ENCODE measurements at places on chromosomes 4 and X.

DNA sequence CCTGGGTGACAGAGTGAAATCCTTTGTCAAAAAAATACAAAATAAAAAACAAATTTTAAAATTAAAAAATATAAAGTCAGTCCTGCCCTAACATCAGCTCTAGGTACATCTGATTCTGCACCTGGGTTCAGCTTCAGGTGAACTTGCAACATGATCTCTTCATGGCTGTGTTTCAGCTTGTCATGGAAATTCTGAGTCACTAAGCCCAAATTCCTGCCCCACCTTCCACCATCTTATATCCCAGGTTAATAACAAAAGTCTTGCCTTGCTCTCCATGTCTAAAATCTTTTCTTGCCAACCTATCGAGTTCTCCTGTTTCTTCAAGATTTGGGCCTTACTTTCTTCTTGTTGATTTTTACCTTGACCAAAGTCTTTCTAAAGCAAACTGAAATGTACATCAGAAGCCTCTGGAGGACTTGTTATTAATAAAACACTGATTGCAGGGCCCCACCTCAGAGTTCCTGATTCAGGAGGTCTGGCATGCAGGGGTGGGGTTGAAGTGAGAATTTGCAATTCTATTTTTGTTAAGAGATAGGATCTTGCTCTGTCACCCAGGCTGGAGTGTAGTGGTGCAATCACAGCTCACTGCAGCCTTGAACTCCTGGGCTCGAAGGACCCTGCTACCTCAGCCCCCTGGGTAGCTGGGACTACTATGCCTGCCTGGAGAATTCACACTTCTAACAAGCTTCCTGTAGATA is 125.8 kb upstream of the VCX3A start:
- no peak for DNase-seq

GRCh38 chr4:111954550-111954949 is 190.7 kb upstream of the FAM241A start:
- no peak for DNase-seq

DNA sequence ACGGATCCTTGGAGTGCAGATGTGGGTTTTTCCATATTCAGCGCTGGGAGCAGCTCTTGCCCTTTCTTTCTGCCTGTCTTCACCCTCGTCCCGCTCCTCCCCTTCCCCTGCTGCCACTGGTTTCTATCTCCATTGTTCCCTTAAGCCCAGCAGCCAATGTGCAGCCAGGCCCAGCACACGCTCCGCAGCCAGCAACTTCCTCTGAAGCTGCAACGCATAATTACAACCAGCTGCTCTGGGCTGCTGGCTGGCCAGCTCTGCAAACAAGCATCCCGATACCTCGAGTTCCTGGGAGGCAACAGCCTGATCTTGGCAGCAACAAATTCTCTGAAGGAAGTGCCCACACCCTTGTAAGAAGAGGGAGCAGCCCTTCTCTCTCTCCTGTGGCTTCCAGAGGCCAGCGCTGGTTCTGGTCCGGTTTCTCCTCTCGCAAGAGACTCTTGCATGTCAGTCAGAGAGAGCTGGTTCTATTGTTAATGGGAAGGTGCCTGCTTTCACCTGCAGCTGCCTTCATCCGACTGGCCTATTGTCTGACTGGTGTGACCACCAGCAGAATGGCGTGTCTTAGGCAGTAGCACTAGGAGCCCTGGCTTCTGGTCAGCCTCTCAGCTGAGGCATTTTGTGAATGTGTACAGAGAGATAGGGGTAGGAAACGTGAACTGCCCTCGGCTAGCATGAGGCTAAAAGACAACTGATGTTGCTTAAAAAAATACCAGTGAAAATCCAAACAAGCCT is 83.8 kb upstream of the MAML3 start:
- no peak for DNase-seq

- DNase-seq = no peak
These were observed 199.3 kb upstream of the WDFY3 start for GRCh38 chr4:85165808-85166207.

DNA sequence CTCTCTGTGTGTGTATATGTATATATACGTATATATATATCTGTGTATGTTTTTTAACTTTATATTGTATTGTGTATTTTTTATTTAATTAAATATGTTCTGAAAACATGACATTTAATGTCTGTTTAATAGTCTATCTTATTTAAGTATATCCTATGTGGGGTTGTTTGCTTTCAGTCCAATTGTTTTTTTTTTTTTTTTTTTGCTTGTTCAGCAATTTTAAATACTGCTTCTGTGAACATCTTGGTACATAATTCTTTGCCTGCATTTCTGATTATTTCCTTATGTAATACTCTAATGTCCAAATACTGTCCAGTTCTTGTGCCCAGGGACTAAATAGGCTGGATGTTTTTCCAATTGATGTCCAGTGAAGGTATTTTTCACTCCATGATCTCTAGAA is 45.1 kb upstream of the MAD2L1 start:
- DNase-seq = no peak

GRCh38 chrX:40644821-40645358 is 2.5 kb downstream of the CXorf38 start:
- DNase-seq = no peak

- DNase-seq = no peak
These were observed 126.8 kb downstream of the RTL3 start for GRCh38 chrX:78532363-78532762.

GRCh38 chr4:184544788-184545409 is 70.5 kb upstream of the IRF2 start:
- DNase-seq = no peak

DNA sequence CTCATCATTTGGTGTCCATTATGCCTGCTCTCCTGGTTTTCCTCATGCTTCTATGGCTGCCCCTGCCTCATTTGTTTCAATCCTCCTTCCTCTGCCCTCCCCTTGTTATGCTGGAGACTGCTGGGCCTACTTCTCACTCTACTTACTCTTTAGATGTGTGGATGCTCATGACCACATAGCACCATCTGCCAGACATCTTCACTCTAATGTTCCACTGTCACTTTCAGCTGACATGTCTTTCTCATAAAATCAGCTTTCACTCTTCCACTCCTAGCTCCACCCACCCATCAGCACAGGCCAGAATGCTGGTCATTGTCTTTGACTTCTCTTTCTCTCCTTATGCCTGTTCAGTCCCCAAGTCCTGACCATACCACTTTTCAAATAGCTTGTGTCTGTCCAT is 86.8 kb downstream of the REPS2 start:
- DNase-seq = no peak

- DNase-seq = no peak
These were observed 287.2 kb downstream of the INPP4B start for GRCh38 chr4:142558851-142559250.

- no peak for DNase-seq
These were observed 201.4 kb downstream of the MAGEB17 start for GRCh38 chrX:16368696-16369095.

DNA sequence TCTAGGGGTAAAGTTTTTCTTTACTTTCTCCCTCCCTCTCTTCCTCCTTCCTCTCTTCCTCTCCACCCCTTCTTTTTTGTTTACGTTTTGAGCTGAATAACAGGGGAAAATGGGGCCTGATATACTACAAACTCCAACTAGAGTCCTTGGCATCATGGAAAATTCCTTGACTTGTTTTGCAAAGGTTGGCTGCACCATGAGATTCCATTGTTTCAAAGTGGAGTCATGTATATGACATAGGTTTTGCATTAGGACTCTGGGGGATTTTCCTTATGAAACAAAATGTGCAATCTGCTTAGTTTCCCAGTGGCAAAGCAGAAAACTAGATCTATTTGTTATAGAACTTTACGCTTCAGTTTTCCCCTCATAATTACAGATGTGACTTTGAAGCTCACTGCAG is 233.5 kb upstream of the PGRMC2 start:
- DNase-seq = no peak

DNA sequence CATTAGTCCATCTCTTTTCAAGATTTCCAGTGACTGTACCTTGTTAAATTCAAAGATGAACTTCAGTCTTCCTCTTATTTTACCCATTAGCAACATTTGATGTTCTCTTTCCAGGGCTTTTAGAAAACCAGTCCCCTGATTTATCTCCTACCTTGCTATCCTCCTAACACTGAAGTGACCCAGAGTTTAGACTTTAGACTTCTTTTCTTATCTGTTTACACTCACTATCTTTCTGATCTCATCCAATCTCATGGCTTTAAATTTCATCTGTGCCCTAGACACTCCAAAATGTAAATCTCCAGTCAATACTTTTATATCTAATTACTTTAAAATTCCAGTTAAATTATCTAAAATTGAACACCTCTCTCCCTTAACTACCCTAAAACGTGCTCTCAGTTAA is 13.5 kb upstream of the CXXC4 start:
- no peak for DNase-seq

DNA sequence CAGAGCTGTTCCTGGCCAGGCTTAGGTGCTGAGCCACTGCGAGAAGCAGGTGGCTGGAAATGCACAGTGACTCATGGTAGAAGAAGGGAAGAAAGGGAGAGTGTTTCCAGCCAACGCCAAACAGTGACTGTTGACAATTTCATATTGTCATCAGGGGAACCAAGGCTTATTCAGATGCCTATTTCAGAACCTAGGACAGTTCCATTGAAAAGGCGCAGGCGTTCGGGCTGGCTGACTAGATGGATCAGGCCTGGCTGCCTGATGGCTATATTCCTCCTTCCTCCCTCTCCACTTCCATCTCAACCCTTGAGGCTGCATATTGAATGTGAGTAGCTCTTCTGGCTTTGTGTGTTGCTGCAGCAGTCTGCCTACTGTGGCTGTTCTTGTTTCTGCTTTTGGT is 73.0 kb upstream of the FRMPD4 start:
- no peak for DNase-seq

GRCh38 chr4:62359441-62360155 is 1159.5 kb downstream of the ADGRL3 start:
- no peak for DNase-seq

DNA sequence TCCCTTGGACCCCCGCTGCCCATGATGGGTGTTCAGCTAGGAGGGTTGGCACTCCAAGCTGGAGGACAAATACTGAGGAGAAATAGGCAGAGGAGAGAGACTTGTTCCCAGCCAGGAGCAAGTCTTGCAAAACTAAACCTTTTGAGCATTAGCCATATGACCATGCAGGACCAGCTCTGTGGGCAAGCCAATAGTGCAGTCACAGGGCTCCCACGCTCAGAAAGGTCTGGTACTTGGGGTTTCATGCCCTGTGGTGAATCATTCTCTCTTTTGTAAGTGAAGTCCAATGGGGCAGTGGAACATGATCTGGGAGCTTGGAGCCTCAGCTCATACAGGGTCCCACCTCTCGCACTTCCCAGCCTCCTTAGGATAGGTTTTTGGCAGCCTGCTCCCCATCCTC is 300.9 kb downstream of the BCOR start:
- no peak for DNase-seq

- DNase-seq = no peak
These were observed 325.2 kb downstream of the CAMK2D start for GRCh38 chr4:113436360-113436759.

DNA sequence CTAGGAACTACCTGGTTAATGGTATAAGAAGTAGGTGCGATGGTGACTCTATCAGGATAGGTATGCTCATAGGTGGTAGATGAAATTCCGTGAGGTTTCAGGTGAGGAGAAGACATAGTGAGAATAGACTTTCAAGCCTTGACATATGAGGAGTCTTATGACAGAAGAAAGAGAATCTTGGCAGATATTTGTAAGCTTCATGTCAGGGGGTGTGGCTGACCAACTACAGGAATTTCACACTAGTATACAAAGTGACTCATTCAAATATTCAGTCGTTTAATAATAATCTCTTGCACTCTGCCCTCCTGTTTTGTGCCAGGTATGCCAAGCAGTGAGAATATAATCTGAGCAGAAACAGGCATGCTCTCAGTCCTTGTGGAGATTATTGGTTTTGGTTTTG is 22.8 kb downstream of the PACRGL start:
- no peak for DNase-seq

DNA sequence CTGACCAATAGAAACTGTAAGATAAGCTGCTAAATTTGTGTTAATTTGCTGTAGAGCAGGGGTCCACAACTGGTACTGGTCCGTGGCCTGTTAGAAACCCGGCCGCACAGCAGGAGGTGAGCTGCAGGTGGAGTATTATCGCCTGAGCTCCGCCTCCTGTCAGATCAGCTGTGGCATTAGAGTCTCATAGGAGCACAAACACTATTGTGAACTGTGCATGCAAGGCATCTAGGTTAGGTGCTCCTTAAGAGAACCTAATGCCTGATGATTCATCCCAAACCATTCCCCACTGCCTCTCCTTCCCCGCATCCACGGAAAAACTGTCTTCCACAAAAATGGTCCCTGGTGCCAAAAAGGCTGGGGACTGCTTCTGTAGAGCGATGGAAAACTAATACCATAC is 19.7 kb downstream of the FBXW7 start:
- DNase-seq = no peak

DNA sequence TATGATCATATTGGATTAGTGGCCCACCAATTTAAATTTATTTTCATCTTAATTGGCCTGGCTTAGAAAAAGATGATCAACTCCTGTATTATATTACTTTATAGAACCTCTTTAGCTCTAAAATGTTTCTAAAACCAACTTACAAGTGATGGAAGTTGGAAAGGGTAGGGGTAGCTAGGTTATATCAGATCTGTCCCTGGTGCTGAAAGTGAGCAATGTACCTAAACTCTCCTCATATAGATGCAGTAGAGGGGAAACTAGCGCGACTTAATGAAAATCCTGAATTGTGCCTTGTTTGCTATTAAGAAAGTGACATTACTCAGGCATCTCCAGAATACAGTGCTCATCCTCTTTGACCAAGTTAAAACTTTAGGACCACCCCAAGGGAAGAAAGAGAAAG is 7.5 kb upstream of the PTCHD1 start:
- no peak for DNase-seq

GRCh38 chr4:120109406-120109805 is 42.8 kb upstream of the MAD2L1 start:
- no peak for DNase-seq

DNA sequence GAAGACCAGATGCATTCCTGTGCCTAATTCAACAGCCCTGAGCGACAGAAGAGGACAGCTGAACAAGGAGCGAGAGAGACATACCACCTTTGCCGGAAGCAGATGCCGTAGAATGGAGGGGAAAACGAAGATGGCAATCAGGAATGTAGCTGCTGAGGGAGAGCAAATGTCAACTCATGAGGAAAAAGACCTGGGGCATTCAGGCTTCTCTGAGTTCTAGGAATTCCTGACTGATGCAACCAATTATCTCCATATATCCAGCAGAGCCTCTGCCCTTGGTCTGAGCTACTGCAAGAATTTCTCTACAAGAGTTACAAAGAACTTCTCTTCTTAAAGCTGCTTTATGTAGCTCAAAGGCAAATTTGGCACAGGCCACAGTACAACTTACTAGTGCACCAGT is 40.5 kb upstream of the INPP4B start:
- no peak for DNase-seq

GRCh38 chr4:71293705-71294104 is 45.1 kb upstream of the SLC4A4 start:
- DNase-seq = no peak

GRCh38 chr4:169267070-169267469 is 3.7 kb downstream of the SH3RF1 start:
- no peak for DNase-seq

All from vagina (tissue), 2 donors.